Activated CD4-positive, alpha-beta T cell treated with anti-CD3 and anti-CD28 coated beads, Interleukin-2, amount 10 ng/mL, durations not matched to agents 7 days and 5 days (primary cell): ENCODE measurements at places on chromosomes 2 and 18.

- H3K27me3 ChIP-seq: no peaks in the 10 kb centered on the region
- H3K4me1 ChIP-seq: peaks cover 10% of the 10 kb centered on the region
These were observed 61.3 kb downstream of the ATL2 start for GRCh38 chr2:38315707-38316333.

- peaks cover 89% of the 10 kb centered on the region for H3K4me1 ChIP-seq
- H3K4me3 ChIP-seq: peak overlapping the region; percentile 45
- H3K27me3 ChIP-seq: no peaks in the 10 kb centered on the region
- no peak for DNase-seq
These were observed 28.1 kb downstream of the ARHGAP25 start for GRCh38 chr2:68762665-68763064.

DNA sequence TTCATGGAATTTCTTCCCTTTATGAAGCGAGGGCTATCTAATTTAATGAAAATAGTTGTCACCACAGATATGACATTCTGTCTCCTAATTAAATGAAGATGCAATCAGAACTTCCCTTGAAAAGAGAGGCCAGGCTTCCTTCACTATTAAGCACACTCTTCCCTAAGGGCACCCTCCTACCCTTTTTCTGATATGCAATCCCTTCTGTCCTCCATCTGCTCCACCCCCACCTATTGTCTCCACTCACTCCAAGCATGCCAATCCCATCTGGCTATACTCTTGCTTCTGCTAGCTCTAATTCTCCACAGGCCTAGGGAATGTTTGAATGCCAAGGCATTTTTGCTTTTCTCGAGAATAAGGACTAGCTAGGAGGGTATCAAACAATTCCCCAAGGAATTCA is 818.4 kb upstream of the FSHR start:
- peaks cover 3% of the 10 kb centered on the region for H3K27me3 ChIP-seq
- H3K27ac ChIP-seq: no peak overlapping the region
- no peak for DNase-seq
- peaks cover 7% of the 10 kb centered on the region for H3K4me1 ChIP-seq
- H3K4me3 ChIP-seq: no peak overlapping the region
- H3K36me3 ChIP-seq: no peaks in the 10 kb centered on the region

DNA sequence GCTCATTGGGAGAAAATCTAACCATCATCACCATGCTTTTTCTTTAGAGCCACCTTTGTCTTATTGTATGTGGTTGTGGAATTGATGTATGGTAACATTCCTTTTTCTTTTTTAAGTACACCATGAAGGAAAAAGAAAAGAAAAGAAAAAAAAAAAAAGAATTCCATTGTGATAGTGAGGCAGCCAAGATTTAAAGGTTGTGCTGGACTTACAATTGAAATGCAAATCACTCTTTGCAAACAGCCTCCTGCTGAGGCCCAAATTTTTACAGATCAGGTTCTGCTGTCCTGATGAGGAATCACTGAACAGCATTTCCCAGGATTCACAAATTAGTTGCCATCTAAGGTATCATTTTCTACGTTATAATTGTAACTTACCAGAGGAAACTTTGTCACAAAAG is 1101.0 kb upstream of the FANCL start:
- H3K4me1 ChIP-seq: no peaks in the 10 kb centered on the region
- no peak overlapping the region for H3K27ac ChIP-seq
- no peaks in the 10 kb centered on the region for H3K36me3 ChIP-seq
- H3K4me3 ChIP-seq: no peak overlapping the region
- H3K27me3 ChIP-seq: no peaks in the 10 kb centered on the region

GRCh38 chr2:85310330-85310729 is 17.5 kb downstream of the TGOLN2 start:
- no peak for DNase-seq
- peaks cover 35% of the 10 kb centered on the region for H3K4me1 ChIP-seq
- H3K27ac ChIP-seq: peak overlapping the region; percentile 57

DNA sequence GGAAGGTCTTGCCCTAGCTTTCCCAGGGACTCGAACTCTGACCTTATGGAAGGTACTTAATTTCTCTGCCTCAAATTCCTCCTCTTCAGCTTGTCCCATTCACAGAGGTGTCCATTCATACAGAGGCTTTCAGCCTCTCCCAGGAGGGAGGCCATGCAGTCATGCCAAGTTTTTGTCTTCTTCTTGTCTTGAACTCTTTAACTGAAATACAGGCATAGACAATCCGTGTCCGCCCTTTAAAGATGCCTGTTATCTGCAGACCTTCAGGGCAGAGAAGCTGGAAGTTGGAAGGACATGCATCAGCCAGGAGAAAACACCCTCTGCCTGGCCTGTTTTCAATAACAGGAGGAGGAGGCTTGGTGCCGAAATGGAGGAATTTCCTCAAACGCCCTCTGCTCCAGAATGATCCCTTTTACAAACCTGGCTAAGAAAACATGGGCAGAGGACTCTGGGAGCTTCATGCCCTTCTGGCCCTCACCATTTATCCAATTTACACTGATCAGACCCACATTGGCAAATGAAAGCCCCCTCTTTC is 308.3 kb downstream of the MYCN start:
- H3K4me3 ChIP-seq: no peak overlapping the region
- no peaks in the 10 kb centered on the region for H3K36me3 ChIP-seq
- no peak overlapping the region for H3K27ac ChIP-seq
- no peak for DNase-seq

DNA sequence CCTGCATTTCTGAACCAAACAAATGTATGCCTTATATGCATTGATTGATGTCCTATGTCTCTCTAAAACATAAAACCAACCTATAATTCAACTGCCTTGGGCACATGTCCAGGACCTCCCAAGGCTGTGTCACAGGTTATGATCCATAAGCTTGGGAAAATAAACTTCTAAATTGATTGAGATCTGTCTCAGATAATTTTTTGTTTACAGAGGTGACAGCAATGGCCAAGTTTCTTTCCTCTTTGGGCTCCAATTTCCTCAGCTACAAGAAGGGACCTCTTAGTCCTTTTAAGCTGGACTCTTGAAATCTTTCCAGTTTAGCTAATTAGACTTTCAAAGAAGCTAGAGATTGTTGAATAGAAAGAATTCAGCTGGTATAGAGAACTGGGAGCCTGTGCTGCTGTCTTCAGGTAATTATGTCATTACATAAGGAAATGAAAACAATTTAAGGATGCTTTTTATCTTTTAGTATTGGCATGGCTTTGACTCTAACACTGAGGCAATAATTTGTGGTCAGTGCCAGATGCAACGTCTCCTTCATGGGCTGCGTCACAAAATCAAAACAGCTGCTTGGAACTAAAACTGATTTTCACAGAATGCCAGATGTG is 412.1 kb upstream of the TRIB2 start:
- H3K4me3 ChIP-seq: no peak overlapping the region
- H3K27me3 ChIP-seq: no peaks in the 10 kb centered on the region
- peaks cover 45% of the 10 kb centered on the region for H3K4me1 ChIP-seq
- no peak for DNase-seq
- H3K27ac ChIP-seq: no peak overlapping the region
- peaks cover 11% of the 10 kb centered on the region for H3K36me3 ChIP-seq

DNA sequence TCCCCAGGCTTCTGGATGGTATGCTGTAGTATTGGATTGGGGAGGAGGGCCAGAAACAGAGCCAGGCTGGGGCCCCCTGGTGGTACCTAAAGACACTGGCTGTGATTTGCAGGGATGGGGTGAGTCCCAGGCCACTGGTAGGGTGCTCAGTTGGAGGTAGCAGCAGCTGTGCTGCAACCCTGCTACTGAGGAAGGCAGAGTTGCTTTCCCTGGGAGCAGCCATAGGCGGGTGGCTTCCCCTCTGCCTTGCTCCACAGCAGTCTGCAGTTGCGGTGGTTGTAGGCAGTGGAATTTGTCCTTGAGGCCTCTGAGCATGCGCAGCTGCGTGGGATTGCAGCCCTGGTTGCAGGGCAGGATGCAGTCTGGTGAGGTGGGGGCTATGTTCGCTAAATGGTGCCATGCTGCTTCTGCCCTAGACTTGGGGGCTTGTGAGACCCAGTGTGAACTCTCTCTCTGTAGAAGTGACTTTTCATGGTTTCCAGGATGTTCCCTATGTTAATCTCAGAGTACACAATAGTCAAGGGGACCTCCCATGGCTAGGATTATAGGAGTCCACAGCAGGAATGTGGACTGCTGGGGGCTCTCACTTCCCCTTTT is 443.5 kb downstream of the XIRP2 start:
- no peaks in the 10 kb centered on the region for H3K27me3 ChIP-seq
- no peak overlapping the region for H3K27ac ChIP-seq
- H3K36me3 ChIP-seq: no peaks in the 10 kb centered on the region

- no peak for DNase-seq
- H3K4me3 ChIP-seq: no peak overlapping the region
- H3K27ac ChIP-seq: no peak overlapping the region
- H3K27me3 ChIP-seq: no peaks in the 10 kb centered on the region
These were observed 6.5 kb downstream of the RPIA start for GRCh38 chr2:88698027-88698413.

GRCh38 chr2:42169874-42170521 is 845 bp downstream of the EML4 start:
- H3K27ac ChIP-seq: no peak overlapping the region
- H3K4me3 ChIP-seq: no peak overlapping the region
- H3K36me3 ChIP-seq: peaks cover 8% of the 10 kb centered on the region
- H3K4me1 ChIP-seq: peaks cover 28% of the 10 kb centered on the region

- no peak for DNase-seq
- H3K27ac ChIP-seq: no peak overlapping the region
These were observed 70.8 kb downstream of the RTN4 start for GRCh38 chr2:54979321-54980044.

DNA sequence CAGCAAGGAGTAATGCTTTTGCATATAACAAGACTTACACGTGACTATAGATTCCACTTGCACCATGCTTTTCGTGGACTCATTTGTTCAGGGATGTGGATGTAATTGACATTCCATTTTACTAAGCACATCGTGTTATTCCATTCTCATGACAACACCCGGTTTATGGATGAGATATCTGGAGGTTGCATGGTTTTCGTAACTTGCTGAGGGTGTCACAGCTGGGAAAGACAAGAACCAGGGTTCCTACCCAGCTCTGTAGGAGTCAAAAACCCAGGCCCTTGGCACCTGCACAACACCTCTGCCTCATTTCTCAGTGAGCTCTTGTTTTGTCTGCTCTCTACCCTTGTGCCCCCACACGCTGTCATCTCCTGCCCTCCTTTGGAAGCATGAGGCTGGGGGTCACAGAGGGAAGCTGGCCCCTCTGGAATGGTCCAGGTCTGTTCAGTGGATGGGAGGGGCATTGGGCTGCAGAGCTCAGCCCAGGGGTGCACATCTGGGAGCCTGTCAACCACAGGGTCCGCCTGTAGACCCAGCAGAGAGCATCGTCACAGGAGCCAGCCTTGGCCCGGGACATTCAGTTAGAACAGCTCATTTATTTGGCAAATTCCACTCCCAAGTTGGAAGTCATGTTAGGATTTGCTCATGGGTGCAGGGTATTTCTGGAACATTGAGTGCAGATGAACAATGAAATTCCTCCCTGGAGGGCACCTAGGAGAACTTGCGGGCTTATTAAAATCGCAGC is 120.1 kb upstream of the TWIST2 start:
- no peak for DNase-seq
- H3K36me3 ChIP-seq: no peaks in the 10 kb centered on the region
- no peak overlapping the region for H3K27ac ChIP-seq
- H3K27me3 ChIP-seq: peaks cover 2% of the 10 kb centered on the region
- H3K4me1 ChIP-seq: no peaks in the 10 kb centered on the region
- no peak overlapping the region for H3K4me3 ChIP-seq
